ENCODE measurements at places on chromosomes 12 and 14.

GRCh38 chr12:10241290-10241689 lies 28.6 kb downstream of the GABARAPL1 start:
- DNase-seq = no peak

GRCh38 chr12:16833376-16834015 lies 227.5 kb upstream of the LMO3 start:
- DNase-seq = no peak

GRCh38 chr12:84585776-84586395 lies 326.7 kb downstream of the SLC6A15 start:
- no peak for DNase-seq

DNA sequence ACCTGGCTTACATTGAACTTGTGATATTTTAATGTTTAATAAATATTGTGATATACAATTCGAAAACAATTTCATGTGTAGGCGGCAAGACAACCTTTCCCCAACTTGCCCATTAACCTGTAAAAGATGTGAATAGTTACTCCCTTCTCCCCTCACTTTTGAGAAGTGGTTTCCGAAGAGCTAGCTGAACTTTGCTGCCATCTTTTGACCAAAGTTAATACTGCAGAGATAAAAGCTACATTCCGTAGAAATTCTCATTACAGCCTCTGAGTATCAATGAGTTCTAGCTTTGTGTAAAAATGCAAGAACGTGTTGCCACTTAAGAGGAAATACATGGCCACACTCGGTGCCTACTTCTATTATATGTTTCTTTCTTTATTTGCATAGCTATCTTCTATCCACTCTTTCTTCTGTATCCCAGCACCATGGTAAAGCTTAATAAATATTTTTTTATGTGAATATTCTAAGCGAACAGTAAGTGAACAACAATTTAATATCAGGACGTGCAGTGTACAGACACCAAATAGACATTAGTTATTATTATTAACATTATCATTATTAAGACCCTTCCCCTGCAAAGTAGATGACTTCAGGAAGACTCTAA lies 105.1 kb upstream of the TMEM260 start:
- peak; percentile 54 for DNase-seq

DNA sequence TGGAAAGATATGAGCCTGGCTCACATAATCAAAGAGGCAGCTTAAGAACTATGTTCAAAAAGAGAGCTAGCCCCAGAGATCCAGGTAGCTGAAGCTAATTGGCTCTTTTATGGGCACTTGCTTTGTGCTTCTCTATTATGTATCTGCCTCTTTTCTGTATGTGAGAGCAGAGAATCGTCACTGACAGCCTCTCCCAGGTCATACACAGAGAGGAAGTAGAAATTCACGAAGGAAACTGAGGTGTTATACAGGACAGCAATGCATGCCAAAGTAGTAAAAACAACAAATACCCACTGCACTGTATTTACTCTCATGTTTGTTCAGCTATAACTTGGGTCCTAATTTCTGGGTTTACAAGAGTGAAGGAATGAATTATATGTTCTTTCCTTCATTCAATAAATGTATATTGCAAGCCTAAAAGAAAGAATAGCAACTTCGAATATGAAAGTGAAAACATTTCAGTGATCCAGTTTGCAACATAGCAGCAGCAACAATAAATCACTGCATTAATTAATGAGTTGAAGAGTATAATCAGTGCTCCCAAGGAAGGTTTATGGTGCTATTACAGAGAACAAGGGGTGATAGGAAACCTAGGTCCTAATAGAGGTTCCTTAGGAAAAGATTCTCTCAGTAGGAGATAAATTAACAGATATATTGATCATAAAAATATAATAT lies 47.1 kb upstream of the ATXN7L3B start:
- no peak for DNase-seq

DNA sequence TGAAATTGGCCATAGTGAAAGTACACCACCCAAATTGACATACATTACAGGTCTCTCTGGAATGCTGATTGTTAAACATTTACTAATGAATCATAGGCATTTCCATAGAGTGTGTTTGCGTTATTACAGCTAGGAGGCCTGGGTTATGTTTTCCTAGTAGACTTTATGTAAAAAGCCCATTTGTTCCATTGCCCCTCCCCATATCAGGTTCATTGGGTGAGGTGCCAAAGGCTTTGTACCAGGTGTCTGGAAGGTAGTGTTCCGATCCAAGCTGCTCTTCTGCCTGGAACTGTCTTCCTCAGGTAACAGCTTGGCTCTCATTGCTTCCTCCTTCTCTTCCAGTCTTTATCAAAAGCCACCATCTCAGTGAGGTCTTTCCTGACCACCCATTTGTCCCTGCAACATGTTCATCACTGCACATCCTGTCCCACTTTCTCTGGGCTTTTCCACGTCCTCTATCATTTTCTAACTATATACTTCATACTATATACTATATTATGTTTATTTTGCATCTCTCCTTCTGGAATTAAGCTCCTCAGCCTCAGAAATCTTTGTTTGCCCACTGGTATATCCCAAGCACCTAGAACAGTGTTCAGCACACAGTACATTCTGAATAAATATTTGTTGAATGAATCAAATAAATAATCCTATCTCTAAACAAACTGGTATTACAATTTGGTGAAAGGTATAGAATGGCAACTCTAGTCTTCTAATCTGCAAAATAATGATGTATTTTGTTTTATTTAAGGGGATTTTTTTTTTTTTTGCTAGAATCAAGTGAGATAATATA lies 252.3 kb downstream of the KTN1 start:
- no peak for DNase-seq

- no peak for DNase-seq
Observed at GRCh38 chr12:132836795-132837331, 8.2 kb upstream of the GOLGA3 start.

- peak; percentile 41 for DNase-seq
Observed at GRCh38 chr12:63934936-63935335, 90.4 kb downstream of the SRGAP1 start.

GRCh38 chr12:127355061-127355841 lies 911.7 kb upstream of the TMEM132C start:
- no peak for DNase-seq

- no peak for DNase-seq
Observed at GRCh38 chr14:87260460-87260859, 732.5 kb downstream of the GALC start.

- peak; percentile 57 for DNase-seq
Observed at GRCh38 chr12:43289426-43289801, 262.6 kb downstream of the ADAMTS20 start.

- peak; percentile 22 for DNase-seq
Observed at GRCh38 chr14:68787092-68787992, 5.5 kb downstream of the ZFP36L1 start.

GRCh38 chr14:21993070-21993469 lies 319.5 kb upstream of the OR4E1 start:
- DNase-seq = no peak

- peak; percentile 59 for DNase-seq
Observed at GRCh38 chr14:92690171-92691011, 58.0 kb downstream of the LGMN start.

GRCh38 chr14:52836063-52836462 lies 44.7 kb upstream of the GNPNAT1 start:
- DNase-seq = no peak

GRCh38 chr14:30842431-30842830 lies 31.9 kb upstream of the COCH start:
- DNase-seq = no peak

GRCh38 chr14:45381091-45381490 lies 128.1 kb upstream of the MIS18BP1 start:
- no peak for DNase-seq

DNA sequence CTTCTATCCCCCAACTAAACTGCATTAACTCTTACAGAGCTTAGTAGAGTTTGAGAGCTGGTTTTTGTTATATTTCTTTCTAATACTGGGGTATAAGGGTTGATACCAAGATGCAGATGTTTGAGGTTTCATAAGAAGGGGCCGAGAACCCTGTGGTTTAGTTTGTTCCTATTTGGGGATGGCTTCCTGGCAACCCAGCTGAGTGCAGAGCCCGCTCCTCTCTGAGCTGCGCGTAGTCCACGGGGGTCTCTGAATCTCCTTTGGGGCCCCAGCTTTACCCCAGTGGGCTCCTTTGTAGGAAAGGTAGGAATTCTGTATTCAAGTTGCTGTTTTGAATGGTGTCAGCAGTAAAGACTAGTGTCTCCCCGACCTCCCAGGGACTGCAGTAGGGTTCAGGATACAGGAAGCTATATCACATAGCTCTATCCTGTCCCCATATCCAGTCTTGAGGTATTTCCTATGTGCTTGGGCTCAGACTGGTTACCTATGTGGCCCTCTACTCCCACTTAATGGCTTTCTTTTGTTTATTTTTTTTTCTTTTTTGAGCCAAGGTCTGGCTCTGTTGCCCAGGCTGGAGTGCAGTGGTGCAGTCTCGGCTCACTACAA lies 25.4 kb downstream of the PLXNC1 start:
- DNase-seq = no peak

DNA sequence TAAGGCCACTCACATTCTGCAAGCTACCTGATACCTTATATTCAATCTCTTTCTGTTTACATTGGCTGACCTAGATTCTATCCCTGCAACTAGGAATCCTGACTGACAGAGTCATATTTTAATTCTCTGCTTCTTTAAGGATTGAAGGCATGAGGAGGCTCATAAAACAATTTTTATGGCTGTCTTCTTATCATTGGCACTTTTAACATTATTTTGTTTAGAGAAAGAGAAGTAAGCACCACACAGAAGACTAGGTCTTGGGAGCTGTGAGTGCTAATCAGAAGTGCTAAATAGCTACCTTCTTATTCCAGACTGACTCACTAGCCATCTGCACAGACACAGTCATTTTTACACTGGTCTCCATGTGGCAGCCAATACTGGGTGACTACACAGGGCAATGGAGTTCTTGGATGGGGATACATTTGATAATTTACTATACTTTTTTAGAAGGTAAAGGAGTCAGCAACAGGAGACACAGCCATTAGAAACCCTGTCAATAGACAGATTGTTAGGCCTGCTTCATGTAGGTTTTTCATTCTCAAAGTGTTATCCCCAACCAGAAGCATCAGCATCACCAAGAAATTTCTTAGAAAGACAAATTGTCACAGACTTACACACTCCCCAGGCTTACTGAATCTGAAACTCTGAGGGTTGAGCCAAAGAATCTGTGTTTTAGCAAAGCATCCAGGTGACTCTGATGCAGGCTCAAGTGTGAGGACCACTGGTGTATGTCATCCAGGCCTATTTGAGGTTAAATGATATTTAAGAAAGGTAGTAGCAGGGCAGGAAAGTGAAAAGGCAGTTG lies 214.1 kb downstream of the DUSP6 start:
- no peak for DNase-seq

- peak; percentile 31 for DNase-seq
Observed at GRCh38 chr14:37270629-37271028, 72.9 kb downstream of the MIPOL1 start.

DNA sequence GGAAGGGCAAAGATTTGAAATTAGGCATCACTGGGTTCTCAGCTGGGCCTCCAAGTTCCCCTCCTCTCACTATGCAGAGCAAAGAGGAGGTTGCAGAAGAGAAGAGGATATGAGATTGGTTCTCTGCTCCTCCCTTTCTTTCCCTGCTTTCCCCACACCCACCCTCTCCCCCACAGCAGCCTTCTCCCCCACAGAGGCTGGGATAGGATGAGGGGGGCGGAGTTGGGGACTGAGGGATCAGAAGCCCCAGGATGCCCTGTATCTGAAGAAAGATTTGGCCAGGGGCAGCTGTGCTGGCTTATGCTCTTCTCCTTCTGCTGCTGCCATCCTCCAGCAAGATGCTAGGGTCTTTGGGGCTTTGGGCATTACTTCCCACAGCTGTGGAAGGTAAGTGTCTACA lies at the start of gene AMHR2:
TSS of gene AMHR2 (plus strand) at position 259 of the 400 bp plus-strand sequence. CDS start at position 339, 80 bp downstream.
- no peak for DNase-seq

- DNase-seq = no peak
Observed at GRCh38 chr12:119229205-119229604, 50.5 kb downstream of the HSPB8 start.

- DNase-seq = no peak
Observed at GRCh38 chr14:105374389-105374788, 23.9 kb upstream of the TEX22 start.

DNA sequence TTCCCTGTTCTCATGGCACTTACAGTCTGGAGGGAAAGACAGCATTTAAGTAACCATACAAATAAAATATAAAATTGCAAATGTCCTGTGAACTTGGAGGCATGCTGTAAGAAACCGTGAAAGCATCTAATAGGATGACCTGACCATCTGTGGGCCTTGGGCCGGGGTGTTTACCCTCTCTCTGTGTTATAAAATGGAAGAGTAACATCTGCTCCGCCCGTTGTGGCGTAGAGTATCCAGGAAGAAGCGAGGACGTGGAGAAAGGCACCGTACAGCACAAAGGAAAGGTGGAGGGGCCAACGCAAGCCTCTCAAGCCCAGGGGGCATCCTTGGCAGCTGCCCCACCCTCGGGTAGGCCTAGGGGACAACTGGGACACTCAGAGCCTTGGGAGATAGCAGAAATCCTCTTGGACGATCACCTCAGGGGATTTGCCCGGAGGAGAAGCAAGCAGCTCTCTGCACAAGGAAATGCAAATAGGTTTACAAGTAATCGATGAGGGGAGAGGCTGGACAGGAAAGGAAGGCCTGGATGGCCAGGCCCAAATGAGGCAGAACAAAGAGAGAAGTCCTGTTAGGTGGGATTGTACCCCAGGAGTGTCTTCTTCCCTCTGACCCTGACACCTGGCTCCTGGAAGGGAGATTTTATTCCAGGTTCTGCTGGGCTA lies 26.2 kb downstream of the VSX2 start:
- no peak for DNase-seq

DNA sequence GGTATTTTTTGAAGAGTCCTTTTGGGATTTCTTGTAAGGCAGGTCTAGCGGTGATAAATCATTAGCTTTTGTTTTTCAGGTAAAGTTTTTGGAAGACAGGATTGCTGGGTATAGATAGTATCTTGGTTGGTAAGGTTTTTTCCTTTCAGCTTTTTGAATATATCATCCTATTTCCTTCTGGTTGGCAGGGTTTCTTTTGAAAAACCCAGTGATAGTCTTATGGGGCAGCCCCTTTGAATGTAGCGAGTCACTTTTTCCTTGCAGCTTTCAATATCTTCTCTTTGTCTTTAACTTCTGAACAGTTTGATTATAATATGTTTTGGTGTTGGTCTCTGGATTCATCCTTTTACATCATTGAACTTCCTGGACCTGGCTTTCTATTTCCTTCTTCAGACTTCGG lies 20.2 kb downstream of the TMX1 start:
- DNase-seq = no peak

DNA sequence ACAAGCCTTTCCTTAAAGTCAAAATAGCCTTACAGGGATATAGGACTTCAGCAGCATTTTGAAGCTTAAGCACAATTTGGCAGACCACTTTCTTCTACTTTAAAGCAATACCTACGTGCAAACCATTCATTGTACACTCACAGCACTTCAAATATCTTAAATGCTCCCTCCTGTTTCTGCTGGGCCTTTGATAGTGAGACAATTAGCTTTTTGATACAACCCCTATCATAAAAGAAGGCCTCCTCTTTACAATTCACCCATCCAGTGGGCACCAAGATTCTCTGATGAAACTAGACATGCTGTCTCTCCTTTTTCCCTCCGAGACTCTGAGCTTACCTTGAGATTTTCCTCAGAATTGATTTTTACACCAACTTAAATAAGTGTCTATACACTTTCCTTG lies 157.5 kb upstream of the FAR2 start:
- no peak for DNase-seq
